T-cell (primary cell): ENCODE measurements at places on chromosomes 4 and X. TPM values are rescaled to one million over a fixed set of nuclear protein-coding genes. Genes with fewer than 3 reads are reported as not detected.

- no peak for DNase-seq
These were observed 20.7 kb upstream of the RNF150 start for GRCh38 chr4:141153751-141154510.

- DNase-seq = no peak
These were observed 1.8 kb upstream of the GPM6A start for GRCh38 chr4:175813821-175814220.

The DUSP21 gene
- not detected for total RNA-seq

- DNase-seq = no peak
These were observed 110.6 kb downstream of the NEXMIF start for GRCh38 chrX:74814681-74815080.

GRCh38 chr4:21134994-21135393, 434.7 kb downstream of the PACRGL start:
- DNase-seq = no peak

DNA sequence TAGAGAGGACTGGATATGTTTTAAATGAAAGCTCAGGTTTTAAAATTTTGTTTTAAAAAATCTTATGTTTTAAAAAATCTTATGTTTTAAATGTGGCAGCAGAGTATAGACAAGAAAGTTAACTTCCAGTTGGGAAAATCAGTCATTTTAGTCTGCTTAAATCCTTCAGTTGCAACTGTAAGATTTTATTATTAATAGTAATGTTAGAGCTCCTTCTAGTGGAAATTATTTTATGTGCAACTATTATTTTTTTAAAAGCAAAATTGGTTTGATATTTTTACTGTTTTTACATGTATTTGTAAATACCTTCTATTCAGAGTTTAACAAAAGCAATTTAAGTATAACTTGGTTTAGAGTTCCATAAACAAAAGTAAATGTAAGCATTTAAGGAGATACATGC, 8.5 kb upstream of the NUDT6 start:
- no peak for DNase-seq

DNA sequence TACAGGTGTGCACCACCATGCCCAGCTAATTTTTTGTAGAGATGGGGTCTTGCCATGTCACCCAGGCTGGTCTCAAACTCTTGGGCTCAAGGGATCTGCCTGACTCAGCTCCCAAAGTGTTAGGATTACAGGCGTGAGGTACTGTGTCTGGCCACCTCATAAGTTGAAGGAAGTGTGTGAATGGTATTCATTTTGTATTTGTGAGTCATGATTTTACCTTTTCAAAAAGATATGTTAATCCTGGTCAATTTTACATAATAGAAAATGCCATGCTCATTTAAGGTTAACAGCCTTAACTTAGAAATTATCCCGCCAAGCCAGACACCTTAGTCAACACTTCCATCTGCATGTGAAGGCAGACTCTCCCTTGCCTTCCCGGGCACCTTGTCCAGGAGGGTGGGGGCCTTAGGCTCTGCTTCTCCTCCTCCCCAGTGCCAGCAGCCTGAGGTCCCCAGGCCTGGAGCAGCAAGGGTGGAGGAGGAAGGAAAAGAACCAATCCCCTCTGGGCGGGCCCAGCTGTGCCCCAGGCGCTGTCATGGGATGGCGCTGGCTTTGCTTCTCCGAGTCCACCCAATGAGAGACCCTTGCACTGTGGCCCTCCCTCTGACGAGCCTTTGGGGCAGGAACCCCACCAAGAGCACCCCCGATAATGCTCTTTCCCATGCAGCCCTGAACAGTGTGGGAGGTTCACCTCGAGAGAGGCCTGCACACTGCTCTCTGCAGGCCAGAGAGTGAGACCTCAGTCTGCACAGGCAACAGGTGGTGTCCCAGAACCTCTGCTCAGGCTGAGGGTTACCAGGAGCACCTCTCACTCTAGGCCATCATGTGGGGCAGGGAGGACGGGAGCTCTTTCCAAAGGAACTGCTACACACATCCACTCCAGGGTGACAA, 37.3 kb downstream of the RNF212 start:
- no peak for DNase-seq
